NCI-H226 (cell line): ENCODE measurements at places on chromosomes 4 and X.

DNA sequence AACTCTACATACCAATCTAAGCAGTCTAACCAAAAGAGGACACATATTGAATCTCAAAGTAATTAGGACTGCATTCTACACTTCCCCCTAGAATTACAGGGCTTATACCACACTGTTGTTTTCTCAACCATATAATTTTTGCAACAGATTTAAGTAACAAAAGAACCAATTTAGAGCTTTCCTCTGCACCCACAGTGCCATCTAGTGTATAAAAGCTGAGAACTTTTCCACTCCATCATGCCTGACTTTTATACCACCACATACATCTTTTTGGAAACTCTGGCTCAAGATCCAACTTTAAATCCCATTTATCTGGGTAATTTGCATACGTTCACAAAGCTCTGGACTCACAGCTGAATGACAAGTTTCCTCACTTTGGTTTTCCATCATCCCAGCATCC is 99.5 kb downstream of the EFHC2 start:
- no peak for DNase-seq

DNA sequence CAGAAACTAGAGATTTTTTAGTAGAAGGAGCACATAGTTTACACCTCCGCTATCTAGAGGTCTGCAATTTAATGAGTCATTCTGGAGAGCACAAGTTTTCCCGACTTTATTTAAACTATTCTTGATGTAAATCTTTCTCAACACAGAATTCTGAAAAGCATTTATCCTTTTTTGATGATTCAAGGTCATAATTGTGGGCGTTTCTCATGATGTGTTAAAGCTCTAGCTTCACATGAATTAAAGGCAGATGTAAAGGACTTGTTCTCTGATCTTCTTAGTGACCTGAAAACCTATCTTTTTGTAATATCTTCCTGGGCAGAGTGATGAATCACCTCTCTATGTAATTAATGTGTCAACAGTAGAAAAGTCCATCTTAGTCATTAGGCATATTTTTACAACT is 128.8 kb downstream of the COMMD8 start:
- peak; percentile 32 for DNase-seq

DNA sequence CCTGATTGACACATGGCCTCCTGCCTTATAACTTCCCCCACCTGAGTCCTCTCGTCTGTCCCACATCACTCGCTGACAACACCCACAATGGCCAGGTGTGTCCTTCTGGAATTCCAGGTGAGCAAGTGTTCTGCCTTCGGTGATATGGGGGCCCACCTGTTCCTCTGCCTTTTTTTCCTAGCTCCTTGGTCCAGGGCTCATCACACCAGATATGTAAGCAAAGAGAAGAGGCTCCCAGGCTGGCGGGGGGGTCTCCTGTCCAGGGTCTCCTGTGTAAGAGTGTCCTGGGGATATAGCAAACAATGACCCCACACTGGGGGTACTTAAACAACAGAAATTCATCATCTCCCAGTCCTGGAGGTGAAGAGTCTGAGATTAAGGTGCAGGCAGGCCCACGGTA is 25.2 kb downstream of the P2RY8 start:
- no peak for DNase-seq

DNA sequence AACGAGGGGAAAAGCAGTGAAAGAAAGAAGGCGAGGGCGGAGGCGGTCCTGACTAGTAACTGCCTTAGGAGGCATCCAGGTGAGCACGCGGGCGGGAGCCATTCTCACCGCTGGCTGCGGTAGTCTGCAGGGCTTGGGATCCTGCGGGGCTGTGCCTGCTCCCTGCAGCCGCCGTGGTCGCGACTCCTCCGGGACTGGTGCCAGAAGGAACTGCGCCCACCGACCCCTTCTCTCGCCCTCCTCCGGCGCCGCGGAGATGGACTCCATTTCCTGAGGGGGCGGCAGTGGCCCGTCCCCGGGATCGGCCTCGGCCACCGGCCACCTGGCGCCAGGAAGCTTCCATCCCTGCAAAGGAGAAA is 543 bp downstream of the NFXL1 start:
- no peak for DNase-seq

- DNase-seq = no peak
These were observed 261.1 kb upstream of the GATB start for GRCh38 chr4:152021788-152022438.

DNA sequence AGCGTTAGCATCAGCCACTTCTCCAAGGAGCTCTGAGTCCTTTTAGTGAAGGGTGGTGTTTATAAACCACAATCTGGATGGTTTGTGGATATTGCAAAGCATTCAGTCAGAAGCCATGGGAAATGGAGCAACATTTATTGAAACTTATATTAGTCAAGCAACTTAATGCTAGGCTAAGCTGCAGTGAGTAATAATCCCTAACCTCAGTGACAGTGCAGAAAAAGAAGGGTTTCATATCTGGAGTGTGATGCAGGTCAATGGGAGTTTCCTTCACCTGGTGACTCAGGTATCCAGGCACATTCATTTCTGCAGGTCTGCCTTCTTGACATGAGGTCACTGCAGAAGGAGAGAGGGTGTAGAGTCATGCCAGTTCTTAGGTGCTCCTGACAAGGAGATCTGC is 10.4 kb upstream of the DRD5 start:
- no peak for DNase-seq

DNA sequence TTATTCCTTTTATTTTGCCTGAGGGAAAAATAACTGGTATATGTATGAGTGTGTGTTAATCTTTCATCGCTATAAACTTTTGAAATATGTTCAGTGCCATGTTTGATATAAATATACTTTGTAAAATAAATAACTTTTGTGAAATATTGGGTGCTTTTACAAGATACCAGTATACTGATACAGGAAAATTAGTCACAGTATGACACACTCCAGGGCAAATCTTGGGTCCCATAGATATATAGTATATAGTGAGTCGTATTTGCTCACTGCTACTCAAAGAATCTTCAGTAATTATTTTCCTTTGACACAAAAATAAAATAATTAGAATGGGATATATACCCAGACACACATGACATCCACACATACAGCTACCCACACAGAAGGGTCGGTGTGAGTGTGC is 472.3 kb downstream of the GRID2 start:
- DNase-seq = no peak

DNA sequence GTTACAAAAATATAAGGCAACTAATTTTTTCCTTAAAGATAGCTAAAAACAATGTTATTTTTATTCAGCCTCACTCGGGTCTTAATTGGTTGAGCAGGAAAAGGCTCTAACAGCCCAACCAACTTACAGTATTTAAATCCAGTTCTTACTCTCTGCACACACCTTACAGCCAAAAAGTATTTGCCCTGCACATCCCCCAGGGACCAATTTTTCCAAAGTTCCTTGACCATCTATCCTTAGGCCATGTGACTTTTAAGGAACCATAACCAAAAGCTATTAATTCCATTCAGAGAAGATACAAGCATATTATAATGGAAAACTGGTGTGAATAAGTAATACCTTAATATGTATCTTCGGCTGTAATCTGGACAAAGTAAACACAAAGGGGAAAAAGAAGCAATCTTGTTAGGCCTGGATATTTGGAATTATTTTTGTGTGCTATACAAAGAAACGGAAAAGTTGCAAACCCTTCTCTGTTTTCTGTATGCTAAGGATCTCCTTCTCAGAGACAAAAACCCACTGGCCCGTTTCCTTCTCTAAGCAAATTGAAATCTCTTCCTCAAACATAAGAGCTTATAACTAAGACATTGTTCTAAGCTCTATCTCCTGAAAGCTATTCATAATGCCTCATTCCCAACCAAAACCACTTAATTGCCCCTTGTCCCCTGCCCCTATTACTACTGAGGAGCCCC is 1.0 kb upstream of the THAP9 start:
- DNase-seq = no peak

GRCh38 chr4:182745237-182745636 is 171.9 kb downstream of the DCTD start:
- DNase-seq = peak; percentile 67

DNA sequence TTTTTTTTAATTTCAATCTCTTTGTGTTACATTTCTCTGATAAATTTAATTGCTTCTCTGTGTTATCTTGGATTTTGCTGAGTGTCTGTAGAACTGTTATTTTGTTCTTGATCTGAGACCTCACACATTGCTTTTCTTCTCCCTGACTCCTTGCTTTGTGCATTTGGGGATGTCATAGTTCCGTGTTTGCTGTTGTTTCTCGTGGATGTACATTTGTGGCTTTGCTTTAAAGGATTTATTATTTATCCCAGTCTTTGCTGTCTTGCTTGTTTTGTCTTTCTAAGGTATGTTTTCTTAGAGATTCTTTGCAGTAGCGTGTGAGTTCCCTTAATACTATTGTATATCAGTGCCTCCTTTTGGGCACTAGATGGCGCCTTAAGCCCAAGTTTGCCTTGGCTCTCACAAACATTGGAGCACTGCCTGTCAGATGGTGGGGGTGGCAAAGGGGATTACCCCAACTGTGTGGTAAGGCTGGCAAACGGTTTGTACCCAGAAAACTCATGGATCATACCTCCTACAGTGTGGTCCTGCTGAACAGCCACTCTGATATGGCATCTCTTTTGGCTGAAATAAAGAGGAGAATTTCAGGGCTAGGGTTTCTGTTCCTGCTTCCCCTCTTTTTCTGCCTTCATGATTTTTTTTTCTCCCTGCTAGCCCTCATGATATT is 96.4 kb downstream of the PGRMC2 start:
- DNase-seq = peak; percentile 37

DNA sequence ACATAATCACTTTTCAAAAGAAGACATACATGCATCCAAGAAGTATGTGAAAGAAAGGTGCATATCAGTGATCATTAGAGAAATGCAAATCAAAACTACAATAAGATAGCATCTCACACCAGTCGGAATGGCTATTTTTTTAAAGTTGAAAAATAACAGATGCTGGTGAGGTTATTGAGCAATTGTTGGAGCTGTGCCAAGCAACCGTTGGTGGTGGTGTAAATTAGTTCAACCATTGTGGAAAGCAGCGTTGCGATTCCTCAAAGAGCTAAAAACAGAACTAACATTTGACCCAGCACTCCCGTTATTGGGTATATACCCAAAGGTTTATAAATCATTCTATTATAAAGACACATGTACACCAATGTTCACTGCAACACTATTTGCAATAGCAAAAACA is 14.2 kb downstream of the COX7B2 start:
- no peak for DNase-seq

GRCh38 chr4:38131371-38132091 is 171.3 kb downstream of the PTTG2 start:
- DNase-seq = no peak

GRCh38 chrX:134186362-134187121 is 50.4 kb upstream of the CCDC160 start:
- no peak for DNase-seq
